ENCODE measurements at places on chromosomes 12 and 14. TPM values are rescaled to one million over a fixed set of nuclear protein-coding genes. Genes with fewer than 3 reads are reported as not detected.

Gene SLC4A8
- total RNA-seq: 9.2 TPM

DNA sequence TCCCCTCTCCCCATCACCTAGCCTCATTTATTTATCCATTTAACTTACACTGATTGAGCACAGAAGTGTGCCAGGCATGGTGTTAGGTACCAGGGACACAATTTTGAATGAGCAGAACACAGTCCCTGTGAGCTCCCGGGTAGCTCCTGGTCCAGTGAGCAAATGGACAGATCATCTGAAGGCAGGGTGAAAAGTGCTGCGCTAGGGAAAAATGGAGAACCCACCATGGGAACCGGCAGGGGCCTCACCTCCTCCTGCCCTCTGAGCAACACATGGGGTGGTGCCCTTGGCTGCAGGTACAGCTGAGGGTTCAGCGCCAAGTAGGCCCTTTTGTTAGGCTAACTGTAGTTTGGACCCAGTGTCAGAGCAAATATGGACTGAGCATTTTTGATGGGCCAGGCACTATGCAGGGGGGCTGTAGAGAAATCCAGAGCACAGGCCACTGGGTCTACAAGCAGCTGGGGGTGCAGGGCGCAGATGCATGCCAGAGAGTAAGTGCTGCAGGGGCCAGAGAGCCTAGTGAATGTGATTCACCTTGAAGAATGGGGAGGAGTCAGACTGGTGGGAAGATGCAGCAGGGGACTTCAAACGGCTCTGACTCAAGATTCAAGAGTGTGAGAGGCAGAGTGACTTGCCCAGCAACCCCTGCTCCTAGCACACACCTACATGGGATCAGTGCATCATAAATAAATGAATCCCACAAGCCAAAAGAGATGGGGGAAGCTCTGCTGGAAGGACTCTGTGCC is 28.2 kb downstream of the LTBP2 start:
- H3K4me3 ChIP-seq: no peak overlapping the region
- H3K4me1 ChIP-seq: no peaks in the 10 kb centered on the region
- H3K27ac ChIP-seq: no peak overlapping the region
- H3K27me3 ChIP-seq: no peaks in the 10 kb centered on the region

Gene RIMBP2
- total RNA-seq: not detected

Gene CEP170B
- 31.3 TPM for total RNA-seq

GRCh38 chr14:69979882-69980281 is 100.7 kb downstream of the SMOC1 start:
- no peak overlapping the region for H3K27ac ChIP-seq
- no peaks in the 10 kb centered on the region for H3K36me3 ChIP-seq
- H3K4me1 ChIP-seq: no peaks in the 10 kb centered on the region
- H3K4me3 ChIP-seq: no peak overlapping the region
- no peaks in the 10 kb centered on the region for H3K27me3 ChIP-seq
- DNase-seq: no peak

DNA sequence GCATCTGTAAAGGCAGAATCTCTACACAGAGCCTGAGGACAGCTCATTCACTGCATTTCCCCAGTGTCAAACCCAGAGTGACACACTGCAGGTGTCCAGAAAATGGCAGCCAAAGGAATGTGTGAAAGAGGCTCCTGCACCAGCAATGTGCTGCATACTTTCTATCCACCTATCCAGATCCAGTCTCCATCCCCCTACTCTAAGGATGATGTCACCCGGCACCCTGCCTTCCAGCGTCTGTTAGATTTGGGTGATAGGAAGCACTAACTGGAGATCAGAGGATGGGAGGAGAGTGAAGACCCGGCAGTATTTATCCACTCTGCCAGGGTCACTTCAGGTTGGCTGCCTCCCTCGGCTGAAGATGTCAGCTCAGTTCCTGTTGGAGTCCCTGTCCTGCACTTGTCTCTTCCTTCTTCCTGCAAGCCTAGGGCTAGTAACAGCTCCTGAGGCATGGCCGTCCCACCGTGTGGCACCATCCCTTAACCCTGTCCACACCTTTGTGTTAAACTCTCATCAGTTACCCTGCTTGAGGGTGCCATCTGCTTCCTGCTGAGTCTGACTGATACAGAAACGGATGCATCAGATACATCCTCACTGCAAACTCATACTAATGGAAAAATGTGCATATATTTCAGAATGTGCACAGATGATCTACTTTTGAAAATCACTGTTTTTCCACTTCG is 13.0 kb upstream of the GPR68 start:
- H3K27ac ChIP-seq: no peak overlapping the region
- H3K36me3 ChIP-seq: no peaks in the 10 kb centered on the region
- H3K4me1 ChIP-seq: peaks cover 7% of the 10 kb centered on the region
- peaks cover 17% of the 10 kb centered on the region for H3K27me3 ChIP-seq
- no peak overlapping the region for H3K4me3 ChIP-seq
- DNase-seq: no peak

DNA sequence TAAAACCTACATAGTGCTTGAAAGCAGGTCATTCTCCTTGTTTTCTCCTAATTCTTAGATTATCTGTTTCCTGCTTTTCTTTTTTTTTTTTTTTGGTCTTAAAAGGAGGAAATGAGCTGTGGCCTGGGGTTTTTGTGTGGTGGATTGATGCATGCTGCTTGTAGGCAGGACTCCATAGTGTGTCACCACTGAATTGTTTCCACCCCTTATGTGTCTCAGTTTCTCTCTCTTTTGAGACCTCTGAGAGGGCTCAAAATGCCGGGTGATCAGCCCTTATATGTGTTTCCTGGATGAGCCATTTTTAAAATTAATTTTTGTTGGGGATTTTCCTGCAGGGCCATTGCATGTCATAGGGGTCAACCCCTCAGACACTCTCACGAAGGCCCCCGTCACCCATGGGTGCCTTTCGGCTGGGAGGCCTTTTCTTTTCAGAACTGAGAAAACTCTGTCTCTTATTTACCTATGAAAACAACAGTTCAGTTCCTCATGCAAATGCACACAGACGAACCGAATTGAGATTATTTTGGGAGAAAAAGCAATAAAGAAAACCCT is 32.0 kb upstream of the LRRK2 start:
- H3K27me3 ChIP-seq: no peaks in the 10 kb centered on the region
- H3K27ac ChIP-seq: no peak overlapping the region
- DNase-seq: no peak
- no peak overlapping the region for H3K4me3 ChIP-seq
- H3K4me1 ChIP-seq: peaks cover 28% of the 10 kb centered on the region

GRCh38 chr12:108766294-108766693 is 35.0 kb upstream of the CORO1C start:
- no peak overlapping the region for H3K4me3 ChIP-seq
- no peaks in the 10 kb centered on the region for H3K27me3 ChIP-seq
- no peaks in the 10 kb centered on the region for H3K36me3 ChIP-seq
- H3K4me1 ChIP-seq: no peaks in the 10 kb centered on the region

Measured in GM23338 (cell line).